ENCODE measurements at places on chromosomes 2 and 18.

DNA sequence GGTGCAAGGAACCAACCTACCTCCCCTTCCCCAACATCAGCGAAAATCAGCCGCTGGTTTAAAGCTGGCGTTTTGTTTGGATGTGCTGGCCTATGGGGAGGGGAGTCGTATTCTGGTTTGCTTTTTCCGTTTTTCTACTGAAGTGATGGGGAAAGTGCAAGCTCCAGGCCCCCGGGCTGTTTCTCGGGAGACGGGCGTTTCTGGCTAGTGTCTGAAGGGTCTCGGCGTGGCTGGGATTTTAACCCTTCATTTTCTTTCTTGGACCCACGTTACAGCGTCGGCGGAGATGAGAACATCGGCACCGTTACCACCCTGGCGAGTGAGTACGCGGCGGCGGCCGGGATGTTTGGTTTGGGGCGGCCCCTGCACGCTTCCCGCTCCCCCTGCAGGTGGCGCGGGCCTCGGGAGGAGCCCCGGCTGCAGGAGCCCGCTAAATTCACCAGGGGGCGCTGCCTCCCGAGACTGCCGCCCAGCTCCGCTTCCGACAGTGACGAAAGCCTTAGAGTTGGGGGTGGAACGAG lies 70.7 kb downstream of the PLB1 start:
- DNase-seq = no peak

- no peak for DNase-seq
Measured at GRCh38 chr2:147773479-147773878, 71.3 kb upstream of the ACVR2A start.

DNA sequence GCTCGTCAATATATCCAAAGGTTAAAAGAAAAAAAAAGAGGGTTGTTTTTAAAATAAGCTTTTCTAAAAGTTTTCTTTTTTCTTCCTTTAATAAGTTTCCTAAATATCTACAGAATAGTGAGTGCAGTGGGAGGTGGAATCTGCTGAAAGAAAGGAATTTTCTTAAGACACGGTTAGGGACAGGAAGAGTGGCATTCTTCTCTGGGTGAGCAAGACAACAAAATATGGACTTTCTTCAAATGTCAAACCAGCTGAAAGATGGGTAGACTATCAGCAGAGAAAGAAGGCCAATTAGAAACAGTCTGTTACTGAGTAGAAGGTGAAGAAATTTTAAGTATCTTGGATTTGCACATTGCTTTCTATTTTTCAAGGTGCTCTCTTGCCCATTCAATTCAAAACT lies 222.7 kb upstream of the PIK3C3 start:
- no peak for DNase-seq

DNA sequence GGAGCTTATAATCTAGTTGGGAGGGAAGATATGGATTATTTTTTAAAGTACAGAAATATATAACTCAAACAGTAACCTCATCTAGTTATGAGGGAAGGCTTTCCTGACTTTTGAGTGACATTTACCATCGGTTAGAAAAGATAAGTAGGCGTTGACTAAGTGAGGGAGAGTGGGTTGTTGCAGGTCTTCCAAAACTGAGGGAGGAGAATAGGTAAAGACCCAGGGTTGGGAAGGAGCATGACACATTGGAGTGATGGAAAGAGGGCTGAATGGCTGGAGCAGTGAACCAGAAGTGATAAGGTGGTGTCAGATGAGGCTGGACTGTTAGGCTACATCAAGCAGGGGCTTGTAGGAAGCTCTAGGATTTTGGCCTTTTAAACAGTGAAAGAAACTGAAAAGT lies 10.6 kb upstream of the NUP35 start:
- no peak for DNase-seq

GRCh38 chr2:11711751-11712150 lies 34.7 kb upstream of the LPIN1 start:
- DNase-seq = no peak

- DNase-seq = no peak
Measured at GRCh38 chr2:228433721-228434120, 252.2 kb upstream of the SPHKAP start.

DNA sequence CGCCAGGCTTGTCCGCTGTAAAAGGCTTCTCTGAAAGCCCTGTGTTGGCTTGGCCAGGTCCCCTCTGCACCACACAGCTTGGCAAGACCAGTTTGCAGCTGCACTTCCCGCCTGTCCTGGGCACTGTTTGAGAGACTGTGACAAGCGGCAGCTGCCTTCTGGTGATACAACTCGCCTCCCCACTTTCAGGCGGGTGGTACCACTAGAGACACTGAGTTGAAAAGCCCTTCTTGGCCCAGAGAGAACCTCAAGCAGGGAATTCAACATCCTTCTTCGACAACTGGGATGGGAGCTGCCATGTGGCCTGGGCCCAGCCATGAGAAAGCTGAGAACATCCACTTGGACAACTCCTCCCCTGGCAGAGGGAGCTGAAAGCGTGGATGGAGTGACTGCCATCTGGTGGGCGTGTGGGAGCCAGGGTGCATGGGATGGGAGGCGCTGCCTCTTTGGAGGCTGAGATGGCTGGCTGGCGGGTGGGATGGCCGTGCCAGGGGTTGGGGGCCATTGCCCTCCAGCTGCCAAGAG lies 125.5 kb upstream of the REV1 start:
- DNase-seq = no peak

DNA sequence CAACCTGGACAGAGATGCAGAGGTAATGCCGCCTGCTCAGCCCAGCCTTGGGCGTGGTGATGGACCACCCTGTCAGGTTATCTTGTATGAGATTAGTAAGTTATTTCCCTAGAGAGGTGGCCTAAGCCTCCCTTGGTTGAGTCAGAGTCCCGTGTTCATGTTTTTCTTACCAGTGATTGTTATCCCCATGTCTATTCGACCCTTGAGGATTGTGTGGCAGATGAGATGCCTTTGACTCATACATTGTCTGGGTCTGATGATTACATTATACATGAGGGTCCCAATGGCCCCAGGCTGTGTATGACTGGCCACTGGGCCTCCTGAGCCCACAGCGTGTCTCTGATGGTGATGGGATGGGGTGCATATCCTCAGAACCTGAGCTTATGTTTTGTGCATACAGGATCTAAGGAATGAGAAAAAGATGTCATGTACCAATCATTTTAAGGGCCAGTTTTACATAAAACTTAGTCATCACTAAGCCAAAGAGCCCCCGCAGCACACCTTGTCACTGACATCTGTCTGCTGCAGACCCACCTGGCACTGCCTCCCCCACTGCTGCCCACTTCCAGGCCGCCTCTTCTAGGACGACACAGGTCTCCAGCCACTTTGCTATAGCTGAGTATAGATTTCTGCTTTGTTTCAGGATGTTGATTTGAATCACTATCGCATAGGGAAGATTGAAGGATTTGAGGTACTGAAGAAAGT lies 7.7 kb downstream of the PPP1R7 start:
- no peak for DNase-seq

- no peak for DNase-seq
Measured at GRCh38 chr2:38475567-38475881, 98.5 kb upstream of the ATL2 start.

GRCh38 chr2:241381872-241382271 lies 25.8 kb downstream of the FARP2 start:
- no peak for DNase-seq

- no peak for DNase-seq
Measured at GRCh38 chr2:28980368-28981015, 606 bp upstream of the TOGARAM2 start.

- no peak for DNase-seq
Measured at GRCh38 chr2:76599732-76600368, 889.1 kb upstream of the GCFC2 start.

GRCh38 chr2:113922784-113923183 lies 32.9 kb downstream of the ACTR3 start:
- DNase-seq = no peak

DNA sequence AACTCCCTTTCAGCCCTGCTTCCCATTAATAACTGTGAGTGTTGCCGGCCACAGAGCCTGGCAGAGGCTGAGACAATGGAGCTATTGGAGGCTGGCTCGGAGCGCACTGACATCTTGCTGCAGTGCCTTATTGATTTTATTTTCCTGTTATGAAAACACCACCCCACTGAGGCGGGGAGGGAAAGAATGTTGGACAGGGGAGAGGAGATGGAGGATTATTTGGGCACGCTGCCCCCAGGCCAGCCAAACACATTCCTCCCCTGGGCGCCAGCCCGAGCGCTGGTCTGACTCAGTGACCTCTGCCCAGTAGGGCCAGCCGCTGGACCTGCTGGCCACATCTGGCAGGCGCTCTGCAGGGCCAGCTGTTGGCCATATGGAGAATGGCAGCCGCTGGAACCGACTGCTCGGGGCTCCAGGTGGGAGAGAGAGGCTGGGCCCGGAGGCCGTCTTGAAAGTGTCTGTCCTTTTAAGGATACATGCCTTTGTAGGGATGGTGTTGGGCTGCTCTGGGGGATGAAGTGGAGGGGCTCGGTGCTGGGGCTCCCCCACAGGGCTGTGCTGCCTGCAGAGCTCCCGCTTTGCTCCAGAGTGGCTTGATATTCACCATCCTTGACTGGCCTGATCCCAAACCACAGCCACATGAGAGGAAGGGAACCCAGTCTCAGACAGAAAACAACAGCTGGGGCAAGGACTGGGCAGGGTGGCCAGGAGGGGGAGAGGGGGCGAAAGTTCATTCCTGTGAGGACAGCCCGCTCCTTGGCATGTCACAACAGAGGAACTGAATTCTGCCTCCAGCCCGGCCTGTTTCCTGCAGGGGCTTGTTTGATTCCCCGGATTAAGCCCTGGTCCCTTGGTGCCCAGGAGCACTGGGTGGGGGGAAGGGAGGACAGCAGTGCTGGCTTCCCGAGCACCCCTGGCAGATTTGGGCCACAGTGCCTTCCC lies 179.0 kb downstream of the KLHL29 start:
- DNase-seq = no peak

GRCh38 chr2:48065096-48065495 lies 158.8 kb upstream of the FBXO11 start:
- no peak for DNase-seq

GRCh38 chr18:59323931-59324622 lies 5.6 kb upstream of the CPLX4 start:
- DNase-seq = no peak

GRCh38 chr2:234368861-234369261 lies 128.0 kb downstream of the ARL4C start:
- no peak for DNase-seq

- DNase-seq = no peak
Measured at GRCh38 chr2:228705318-228705717, 523.8 kb upstream of the SPHKAP start.

DNA sequence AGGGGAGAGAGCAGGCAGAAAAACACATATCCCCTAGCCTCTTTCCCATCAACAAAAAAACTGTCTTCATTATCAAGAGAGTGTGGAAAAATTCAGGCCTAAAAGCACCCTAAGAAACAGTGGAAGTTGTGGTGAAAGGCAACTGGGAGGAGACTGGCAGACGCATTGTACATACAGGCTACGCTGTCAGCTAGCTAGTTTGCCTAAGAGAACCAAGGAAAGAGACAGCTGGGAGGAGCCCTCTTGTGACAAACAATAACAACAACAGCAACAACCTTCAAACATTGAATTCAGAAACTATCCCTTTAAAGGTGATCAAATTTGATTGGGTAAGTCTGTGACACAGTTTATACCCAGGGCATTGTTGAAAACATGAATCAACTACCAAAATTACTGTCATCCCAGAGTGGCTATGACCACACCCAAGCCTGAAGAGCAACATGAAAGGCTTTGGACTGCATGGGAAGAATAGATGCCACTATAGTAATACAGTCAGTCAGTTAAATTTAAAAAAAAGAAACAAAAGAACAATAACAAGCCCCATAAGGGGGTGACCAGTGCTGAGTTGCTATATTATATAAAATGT lies 88.9 kb upstream of the CRIM1 start:
- no peak for DNase-seq

GRCh38 chr2:143159486-143159840 lies 30.2 kb downstream of the ARHGAP15 start:
- no peak for DNase-seq

GRCh38 chr2:127231130-127231865 lies 11.2 kb upstream of the CYP27C1 start:
- no peak for DNase-seq

DNA sequence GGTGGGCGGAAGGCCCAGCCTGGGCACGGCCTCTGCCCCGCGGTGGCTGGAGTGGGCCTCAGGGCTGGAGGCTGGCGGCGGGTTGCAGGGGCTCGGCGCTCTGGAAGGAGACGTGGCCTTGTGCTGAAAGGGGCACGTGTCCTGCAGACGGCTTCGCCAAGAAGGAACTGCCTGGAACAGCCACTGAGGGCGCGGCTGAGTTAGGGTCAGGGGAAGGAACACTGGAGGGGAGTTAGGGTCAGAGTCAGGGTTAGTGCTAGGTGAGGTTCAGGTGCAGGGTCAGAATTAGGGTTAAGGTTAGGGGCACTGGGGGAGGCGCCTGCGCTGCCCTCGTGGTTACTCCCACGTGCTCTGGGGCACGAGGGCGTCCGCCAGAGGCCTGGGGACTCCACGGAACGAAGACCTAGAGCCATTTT lies 933 bp upstream of the ADNP2 start:
- DNase-seq = no peak

GRCh38 chr2:233801357-233802131 lies 23.4 kb downstream of the MROH2A start:
- peak; percentile 79 for DNase-seq

GRCh38 chr2:46451131-46451711 lies 28.1 kb upstream of the TMEM247 start:
- no peak for DNase-seq

DNA sequence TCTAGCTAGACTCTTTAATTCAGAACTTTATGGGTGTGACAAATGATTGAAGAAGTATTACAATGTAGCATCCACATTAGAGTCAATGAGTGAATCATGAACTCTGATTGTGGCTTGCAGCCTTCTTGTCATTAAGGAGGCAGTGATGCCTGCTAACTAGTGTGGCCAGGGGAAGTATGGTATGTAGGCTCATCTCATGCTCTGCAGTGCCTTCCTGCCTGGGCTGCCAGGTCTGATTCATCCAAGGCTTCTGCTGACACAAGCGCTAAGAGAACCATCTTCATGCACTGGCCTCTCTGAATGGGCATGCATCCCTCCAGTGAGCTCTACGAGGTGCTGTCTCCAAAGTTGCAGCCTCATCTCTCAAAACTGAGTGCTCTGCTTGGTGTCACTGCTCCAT lies 144.3 kb downstream of the MTCL1 start:
- no peak for DNase-seq

DNA sequence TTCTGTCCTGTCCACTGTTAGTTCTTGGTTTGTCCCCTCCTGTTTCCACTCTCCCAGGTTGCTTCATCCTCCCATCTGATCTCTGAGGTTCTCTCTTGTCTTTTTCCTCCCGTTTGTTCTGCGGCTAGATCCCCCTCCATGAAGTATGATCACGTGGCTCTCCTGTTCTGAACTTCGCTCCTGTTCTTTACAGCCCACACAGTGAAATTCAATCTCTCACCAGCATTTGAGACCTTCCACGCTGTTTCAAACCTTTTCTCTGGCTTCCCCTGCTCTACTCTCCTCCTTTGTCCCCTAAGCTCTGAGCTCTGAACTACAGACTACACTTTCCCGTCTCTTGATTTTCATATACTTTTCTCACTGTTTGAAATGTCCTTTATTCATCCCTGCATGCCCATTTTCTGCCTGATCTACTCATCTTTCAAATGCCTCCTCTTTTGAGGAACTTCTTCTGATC lies 83.5 kb downstream of the OSBPL6 start:
- no peak for DNase-seq

All from vagina (tissue), 2 donors.